ENCODE measurements at places on chromosomes 11 and 22.

DNA sequence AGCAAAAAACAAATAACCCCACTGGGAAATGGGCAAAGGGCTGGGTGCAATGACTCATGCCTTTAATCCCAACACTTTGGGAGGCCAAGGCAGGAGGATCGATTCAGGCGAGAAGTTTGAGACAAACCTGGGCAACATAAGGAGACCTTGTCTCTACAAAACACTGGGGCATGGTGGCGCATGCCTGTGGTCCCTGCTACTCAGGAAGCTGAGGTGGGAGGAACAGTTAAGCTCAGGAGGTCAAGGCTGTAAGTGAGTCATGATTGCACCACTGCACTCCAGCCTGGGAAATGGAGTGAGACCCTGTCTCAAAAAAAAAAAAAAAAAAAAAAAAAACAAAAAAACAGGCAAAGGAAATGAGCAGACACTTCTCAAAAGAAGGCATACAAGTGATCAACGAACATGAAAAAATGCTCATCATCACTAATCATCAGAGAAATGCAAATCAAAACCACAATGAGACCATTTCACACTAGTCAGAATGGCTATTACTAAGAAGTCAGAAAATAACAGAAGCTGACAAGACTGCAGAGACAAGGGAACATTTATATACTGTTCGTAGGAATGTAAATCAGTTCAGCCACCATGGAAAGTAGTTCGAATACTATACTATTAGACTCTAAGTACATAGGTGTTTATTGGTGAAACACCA is 48.2 kb upstream of the SMCO4 start:
- no peak for DNase-seq

DNA sequence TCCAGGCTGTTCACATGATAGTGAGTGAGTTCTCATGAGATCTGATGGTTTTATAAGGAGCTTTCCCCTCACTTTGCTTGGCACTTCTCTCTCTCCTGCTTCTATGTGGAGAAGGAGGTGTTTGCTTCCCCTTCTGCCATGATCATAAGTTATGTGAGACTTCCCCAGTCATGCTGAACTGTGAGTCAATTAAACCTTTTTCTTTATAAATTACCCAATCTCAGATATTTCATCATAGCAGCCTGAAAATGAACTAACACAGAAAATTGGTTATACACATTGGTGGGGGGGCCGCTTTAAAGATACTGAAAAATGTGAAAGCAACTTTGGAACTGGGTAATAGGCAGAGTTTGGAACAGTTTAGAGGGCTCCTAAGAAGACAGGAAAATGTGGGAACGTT is 741.1 kb upstream of the LUZP2 start:
- no peak for DNase-seq

DNA sequence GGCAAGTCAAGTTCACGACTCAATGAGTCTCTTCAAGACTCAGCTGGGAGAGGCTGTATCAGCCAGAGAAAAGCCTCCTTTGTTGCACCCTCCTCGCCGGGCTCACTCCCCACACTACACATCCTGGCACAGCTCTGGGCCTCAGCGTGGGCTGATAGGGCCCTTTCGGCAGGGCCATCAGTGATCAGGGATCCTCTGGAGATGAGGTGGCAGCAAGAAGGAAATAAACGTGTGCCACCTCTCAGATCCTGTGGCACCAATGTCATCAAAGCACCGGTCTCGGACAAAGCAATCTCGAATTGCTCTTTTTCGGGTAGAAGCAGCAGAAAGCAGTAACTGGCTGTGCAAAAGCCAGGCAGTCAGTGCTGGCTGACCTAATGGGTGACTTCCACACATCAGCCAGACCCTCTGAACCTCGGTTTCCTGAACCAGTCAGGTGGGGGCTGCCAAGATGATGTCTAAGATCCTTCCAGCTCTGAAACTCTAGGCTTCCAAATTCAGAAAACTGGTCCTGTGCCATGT is 2.1 kb downstream of the EHD1 start:
- DNase-seq, result no peak

DNA sequence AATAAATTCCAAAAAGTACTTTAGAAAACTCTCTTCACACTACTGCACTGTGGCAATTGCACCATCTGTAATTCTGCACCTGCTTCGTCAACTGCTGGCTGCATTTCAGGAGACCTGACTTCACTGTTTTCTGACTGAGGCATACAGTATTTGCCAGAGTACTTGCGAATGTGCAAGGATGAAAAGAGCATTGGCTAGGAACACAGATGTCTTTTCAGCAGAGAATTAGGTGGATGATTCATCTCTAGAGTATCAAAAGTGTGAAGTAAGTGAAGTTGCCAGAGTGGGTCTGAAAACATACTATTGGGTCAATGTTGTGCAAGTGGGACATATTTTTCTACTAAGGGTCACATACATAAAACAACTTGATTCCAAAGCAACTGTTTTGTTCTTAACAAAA is 427.5 kb upstream of the CCDC90B start:
- DNase-seq, result no peak

DNA sequence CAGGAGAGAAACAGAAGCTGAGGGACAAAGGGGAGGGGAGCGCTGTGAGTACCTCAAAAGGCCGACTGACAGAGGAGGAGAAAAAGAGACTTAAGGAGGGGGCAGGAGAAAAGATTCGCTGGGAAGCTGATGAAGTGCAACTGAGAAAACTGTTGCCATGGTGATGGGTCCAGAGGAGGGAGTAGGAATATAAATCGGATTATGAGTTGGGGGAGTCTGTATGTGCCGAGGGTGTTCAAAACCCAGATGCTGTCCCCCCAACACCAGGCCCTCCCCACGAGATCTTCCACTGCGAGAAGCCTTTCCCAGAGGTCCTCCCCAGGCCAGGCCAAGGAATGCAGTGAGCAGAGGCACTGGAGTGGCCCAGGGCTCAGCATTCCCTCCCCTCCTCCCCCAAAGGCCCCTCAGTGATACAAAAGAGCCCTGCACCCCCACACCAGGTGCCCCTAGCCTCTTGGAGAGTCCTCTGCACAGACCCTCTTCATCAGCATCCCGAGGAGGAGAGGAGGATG is 13.7 kb upstream of the BCL9L start:
- no peak for DNase-seq

DNA sequence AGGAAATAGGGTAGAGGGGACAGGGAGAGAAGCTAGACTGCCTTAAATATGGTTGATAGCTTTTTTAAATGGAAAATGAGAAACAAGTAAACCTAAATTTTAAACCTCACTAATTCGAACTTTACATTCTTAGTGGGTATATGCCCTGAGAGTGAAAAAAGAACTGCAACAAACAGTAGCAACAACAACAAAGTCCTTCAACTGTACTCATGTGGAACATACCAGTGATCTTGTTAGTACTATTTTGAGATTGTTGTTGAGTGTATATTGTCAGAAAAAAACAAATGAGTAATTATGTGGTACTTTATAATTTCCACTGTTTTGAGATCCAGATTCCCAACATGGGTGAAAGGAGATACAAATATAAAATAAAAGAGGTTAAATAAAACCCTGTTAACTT is 88.9 kb upstream of the TNRC6B start:
- no peak for DNase-seq

DNA sequence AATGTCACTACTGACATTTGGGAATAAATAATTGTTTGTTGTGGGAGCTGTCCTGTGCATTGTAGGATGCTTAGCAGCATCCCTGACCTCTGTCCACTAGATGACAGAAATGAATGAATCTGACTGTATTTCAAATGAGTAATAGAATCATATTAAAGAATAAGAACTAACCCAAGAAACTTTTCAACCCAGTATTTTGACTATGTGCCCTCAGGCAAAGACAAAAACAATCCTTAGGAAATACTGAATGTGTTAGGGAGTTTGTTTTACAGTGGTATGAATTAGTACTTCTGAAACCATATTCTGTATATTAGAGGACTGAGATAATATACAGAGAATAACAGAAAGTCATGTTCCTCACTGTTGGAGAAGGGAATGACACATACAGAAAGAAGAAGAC is 320.9 kb upstream of the PITPNB start:
- no peak for DNase-seq

DNA sequence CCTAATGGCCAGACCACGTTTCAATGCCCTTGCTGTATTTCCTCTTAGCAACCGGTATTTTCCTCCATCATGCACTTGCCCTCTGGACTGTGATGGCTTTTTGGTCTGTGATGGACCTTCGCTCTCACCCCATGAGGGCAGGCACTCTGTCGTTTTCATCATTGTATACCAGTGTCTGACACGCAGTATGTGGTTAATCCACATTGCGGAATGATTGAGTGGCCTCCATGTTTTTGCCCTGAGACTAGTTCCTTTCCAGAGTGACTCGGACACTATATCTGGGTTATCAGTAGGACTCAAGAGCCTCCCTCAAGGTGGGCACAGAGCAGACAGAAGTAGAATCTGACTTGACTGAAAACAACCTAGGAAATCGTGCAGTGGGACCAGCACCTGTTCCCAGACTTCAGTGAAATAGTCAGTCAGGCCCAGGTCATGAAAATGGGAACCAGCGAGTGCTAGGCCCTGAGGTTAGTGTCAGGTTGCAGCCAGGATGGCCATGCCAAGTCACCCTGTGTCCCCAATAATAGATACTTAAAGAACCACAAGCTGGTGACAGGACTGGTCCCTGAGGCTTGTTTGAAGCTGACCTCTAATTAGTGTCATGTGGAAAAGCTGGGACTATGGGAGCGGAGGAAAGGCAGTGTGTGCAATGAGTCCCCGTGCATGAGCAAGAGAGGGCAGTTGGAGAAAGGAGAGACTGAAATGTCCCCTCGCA is 464.7 kb downstream of the INSC start:
- DNase-seq, result no peak

- DNase-seq, result no peak
Observed at GRCh38 chr11:76048763-76049162, 157.5 kb downstream of the WNT11 start.
